ENCODE measurements at places on chromosomes 11 and 22. TPM values are rescaled to one million over a fixed set of nuclear protein-coding genes. Genes with fewer than 3 reads are reported as not detected.

DNA sequence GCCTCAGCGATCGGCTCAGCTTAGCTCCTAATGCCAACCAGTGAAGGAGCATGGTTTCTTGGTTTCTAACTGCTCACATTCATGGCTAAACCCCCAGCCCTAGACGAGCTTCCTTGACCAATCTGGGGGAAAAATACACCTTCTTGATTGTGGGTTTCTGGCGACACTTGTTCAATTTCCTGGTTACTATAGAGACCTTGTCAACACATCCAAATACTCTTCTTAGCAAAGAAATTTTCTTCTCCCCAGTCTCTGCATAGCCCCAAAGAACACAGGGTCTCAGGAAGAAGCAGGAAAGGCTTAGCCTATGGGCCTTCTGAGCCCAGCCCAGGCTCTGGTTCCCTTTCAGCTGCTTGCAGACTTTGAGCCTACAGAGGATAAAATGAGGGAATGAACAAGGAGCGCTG is 88.5 kb upstream of the SYT13 start:
- H3K4me1 ChIP-seq: peaks cover 11% of the 10 kb centered on the region
- no peaks in the 10 kb centered on the region for H3K36me3 ChIP-seq
- no peak overlapping the region for H3K4me3 ChIP-seq
- no peaks in the 10 kb centered on the region for H3K27me3 ChIP-seq
- DNase-seq: no peak

GRCh38 chr22:17807578-17808410 is 33.5 kb upstream of the BID start:
- no peaks in the 10 kb centered on the region for H3K4me1 ChIP-seq
- no peak for DNase-seq
- H3K27ac ChIP-seq: no peak overlapping the region
- no peaks in the 10 kb centered on the region for H3K27me3 ChIP-seq
- H3K4me3 ChIP-seq: no peak overlapping the region
- H3K36me3 ChIP-seq: peaks cover 5% of the 10 kb centered on the region

DNA sequence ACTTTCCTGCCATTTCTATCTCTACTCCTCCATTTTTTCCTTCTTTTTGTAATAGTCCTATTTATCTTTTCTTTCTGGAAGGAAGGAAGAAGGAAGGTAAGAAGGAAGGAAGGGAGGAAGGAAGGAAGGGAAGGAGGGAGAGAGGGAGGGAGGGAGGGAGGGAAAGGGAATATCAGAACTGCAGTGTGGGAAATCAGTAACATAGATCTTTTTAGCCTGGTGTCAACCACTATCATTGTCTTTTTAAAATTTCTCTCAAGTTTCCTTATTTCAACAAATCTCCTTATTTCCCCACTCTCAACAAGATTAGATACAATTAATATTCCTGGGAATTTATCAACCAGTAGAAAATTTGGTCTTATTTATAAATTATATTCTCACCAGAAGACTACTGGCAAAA is 33.7 kb downstream of the OR52E1 start:
- no peak overlapping the region for H3K27ac ChIP-seq
- no peaks in the 10 kb centered on the region for H3K27me3 ChIP-seq
- no peak overlapping the region for H3K4me3 ChIP-seq
- no peaks in the 10 kb centered on the region for H3K4me1 ChIP-seq
- no peaks in the 10 kb centered on the region for H3K36me3 ChIP-seq

DNA sequence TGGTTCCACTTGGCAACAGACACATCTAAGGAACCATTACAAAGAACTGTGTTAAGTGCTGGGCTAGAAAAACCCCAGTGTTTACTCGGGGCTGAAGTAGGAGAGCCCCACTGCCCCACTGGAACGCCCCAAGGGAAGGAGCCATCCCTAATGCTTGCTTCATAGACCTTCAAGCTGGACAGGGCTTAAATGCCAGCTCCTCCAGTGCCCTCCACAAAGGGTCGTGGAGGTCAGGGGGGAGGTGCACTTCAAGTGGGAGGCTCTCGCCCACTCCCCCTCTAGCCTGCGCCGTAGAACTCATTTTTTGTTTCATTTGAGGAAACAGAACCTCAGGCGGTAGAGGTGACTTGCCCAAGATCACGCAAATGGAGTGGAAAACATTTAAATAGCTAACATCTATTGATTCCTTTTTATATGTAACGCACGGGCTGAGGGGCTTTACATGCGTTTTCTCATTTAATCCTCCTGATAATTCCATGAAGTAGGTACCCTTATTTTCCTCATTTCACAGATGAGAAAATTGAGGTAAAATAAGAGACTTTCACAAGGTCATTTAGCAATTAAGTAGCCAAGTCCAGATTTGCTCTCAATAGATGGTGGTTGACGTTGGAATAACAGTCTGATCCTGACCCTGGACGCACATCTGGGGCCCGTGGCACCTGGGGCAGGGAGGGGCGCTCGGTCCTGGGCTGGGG is 545 bp upstream of the ZDHHC13 start:
- no peaks in the 10 kb centered on the region for H3K36me3 ChIP-seq
- peak; percentile 20 for DNase-seq
- H3K4me1 ChIP-seq: peaks cover 13% of the 10 kb centered on the region
- H3K4me3 ChIP-seq: peak overlapping the region; percentile 95

- no peak overlapping the region for H3K27ac ChIP-seq
- H3K4me3 ChIP-seq: no peak overlapping the region
- DNase-seq: no peak
- H3K4me1 ChIP-seq: no peaks in the 10 kb centered on the region
- peaks cover 97% of the 10 kb centered on the region for H3K27me3 ChIP-seq
These were observed 27.8 kb upstream of the GGTLC2 start for GRCh38 chr22:22616636-22617035.

GRCh38 chr11:134906356-134906955 is 494.4 kb upstream of the B3GAT1 start:
- no peaks in the 10 kb centered on the region for H3K36me3 ChIP-seq
- H3K4me1 ChIP-seq: no peaks in the 10 kb centered on the region
- no peak overlapping the region for H3K27ac ChIP-seq
- H3K4me3 ChIP-seq: no peak overlapping the region
- no peak for DNase-seq

Gene RAPSN
- not detected for total RNA-seq

Gene SLCO2B1
- not detected for total RNA-seq
